ENCODE measurements at places on chromosomes 2 and 18. TPM values are rescaled to one million over a fixed set of nuclear protein-coding genes. Genes with fewer than 3 reads are reported as not detected.

MALL gene
- 0.35 TPM for total RNA-seq

ST6GAL2 gene
- not detected for total RNA-seq

OTX1 gene
- total RNA-seq, result not detected

YPEL5 gene
- 27.6 TPM for total RNA-seq

IGFBP2 gene
- 38.2 TPM for total RNA-seq

- DNase-seq, result no peak
These were observed 219.8 kb downstream of the KLHL29 start for GRCh38 chr2:23604731-23605130.

DNA sequence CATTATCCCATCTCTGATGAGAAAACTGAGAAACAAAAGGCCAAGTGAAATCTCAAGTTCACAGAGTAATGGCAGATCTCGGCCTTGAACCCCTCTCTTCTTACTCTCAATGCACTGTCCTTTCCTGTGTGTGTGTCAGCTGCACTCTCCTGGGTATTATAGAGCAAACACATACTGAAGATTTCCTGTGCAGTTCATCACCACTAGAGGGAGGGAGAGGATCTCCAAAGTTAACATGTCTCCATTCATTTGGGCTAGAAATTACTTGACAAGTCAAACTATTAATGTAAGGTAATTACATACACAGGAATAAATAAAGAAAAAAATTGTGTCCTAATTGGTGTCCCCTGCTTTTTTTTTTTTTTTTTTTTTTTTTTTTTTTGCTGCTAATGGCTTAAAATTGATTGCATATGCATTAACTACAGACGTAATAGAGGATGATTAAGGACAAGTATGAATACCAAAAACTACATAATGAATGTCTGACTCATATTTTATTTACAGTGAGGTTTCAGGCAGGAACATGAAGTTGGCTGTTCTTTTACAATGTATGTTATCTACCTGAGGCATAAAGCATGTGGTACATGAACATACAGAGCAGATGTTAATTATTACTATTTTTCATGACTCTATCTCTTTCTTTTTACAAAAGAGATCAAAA, 269.2 kb downstream of the NYAP2 start:
- DNase-seq, result no peak

DNA sequence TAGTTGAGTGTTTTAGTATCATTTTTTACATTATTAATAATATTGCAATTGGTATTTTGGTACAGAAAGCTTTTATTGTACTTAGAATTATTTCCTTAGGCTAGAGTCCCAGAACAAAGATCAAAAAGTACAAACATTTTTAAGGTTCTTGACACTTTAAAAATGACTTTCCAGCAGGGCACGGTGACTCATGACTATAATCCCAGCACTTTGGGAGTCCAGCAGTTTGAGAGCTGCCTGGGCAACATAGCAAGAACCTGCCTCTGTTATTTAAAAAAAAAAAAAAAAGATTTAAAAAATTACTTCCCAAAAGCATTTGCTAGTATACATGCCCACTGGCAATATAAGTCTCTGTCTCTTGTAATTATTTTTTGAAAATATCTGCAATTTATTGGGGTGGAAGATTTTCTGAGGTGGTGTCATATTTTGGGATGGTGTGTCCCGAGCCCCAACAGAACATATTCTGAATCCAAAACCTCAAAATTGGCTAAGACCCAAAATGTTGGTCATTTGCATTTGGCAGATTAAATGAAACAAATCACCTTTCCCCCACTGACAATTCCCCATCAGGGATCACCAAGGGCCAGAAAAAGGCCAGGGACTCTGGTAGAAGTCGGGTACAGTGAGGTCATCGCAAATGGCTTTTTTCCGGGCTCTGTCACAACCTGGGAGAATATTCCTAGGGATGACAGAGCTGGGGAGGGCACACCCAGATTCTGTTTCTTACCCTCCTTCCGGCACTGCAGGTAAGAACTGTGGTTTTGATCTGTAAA, 42.1 kb downstream of the NIFK start:
- no peak for DNase-seq

DNA sequence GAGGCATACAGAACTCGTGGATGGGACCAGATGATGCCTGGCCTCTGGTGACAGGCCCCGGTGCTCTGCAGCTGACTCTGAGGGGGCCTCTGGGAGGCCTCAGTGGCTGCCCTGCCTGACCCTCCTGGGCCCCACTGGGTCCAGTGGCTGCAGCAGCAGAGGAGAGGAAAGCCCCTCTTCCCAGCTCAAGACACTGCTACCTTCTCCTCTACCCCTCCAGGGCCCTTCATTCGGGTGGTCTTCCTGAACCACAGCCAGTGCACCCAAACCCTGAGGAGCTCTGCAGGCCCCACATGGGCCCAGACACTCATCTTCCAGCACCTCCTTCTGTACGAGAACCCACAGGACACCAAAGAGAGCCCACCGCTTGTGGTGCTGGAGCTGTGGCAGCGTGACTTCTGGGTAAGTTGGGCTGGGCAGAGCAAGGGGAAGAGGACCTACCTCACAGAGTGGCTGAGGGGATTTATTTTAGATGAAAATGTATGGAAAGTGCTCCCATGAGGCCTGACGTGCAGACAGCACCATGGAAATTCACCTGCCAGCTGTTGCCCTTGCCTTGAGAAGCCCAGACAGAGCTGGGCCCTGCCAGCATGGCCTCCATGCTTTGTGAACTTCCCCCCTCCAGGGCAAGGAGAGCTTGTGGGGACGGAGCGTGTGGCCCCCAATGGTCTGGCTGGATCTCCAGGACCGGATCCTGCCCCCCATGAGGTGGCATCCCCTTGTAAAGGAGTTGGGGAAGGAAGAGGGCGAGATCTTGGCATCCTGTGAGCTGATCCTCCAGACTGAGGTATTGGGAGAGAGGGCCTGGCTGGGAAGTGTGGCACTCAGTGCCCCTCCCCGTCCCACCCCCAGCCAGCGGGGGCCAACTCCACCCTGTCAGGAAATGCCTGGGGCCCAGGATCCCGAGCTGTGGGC, 46.3 kb downstream of the LMAN2L start:
- no peak for DNase-seq

- DNase-seq, result no peak
These were observed 231.7 kb downstream of the PARD3B start for GRCh38 chr2:204776781-204777559.

DNA sequence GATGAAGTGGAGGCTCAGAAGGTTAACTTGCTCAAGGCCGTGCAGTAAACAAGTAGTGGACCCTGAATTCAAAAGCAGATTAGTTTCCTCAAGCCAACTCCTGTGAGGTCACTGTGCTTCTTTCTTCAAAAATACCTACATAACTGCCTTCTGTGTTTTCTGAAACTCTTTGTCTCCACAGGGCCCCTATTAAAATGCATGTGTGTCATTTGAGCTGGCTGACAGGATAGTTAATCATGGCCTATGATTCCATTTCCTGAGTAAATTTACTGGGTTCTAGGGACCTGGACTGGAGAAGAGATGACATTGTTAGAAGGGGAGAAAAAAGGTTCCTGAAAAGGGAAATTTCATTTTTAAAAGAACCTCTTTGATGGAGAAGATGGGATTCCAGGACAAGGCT, 12.9 kb upstream of the DTNA start:
- no peak for DNase-seq

GRCh38 chr2:216424274-216424673, 12.0 kb downstream of the SMARCAL1 start:
- DNase-seq, result no peak

DNA sequence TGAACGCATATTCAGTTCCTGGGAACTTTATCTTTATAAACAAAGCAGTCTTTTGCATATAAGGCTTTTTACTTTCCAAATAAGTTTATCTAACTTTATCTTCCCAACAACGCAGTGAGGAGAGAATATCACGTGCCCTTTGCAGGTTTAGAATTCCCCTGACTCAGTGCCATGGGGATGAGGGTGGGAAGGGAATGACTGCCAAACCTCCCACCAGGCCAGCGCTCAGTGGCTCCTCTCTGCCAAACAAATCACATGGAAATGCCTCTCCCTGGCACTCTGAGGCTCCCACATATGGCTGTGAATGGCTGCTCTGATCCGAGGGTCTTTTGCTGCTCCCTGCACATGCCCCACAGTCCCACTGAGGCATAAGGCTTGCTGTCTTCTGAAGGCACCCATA, 158.3 kb downstream of the DNAH6 start:
- no peak for DNase-seq

DNA sequence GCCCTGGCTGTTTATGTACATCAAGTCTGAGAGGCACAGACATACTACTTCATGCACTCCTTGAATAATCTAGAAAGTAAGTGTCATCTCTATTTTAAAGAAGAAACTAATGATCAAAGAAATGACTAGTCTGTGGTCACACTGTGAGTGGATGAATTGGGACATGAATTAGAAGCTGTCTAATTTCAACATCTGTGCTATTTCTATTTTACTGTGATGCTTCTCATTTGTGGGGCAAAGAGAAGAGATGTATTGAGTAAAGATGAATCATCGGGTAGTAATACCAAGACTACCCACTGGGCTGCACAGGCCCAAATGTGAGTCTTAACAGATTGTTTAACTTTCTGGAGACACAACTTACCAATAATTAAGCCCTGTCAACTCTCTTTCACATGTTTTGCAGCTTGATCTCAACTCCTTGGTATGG, 42.4 kb upstream of the MTIF2 start:
- peak; percentile 28 for DNase-seq

DNA sequence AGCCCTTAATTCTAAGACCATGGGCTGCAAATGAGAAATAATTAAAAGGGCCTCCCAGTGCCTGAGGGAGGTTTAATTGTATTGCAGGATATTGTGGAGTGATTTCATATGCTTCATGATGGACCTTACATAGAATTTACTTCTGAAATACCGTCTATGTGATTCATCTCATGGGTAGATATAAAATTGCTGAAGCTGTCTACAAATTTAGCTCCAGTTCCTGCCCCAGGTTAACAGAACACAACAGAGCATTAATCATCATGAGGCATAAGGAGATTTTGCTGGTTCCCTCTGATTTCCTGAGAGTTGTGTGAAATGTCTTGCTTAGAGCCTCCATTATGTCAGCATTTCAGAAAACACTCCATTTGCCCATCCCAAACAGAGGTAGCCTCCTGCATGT, 770 bp downstream of the UPP2 start:
- no peak for DNase-seq

DNA sequence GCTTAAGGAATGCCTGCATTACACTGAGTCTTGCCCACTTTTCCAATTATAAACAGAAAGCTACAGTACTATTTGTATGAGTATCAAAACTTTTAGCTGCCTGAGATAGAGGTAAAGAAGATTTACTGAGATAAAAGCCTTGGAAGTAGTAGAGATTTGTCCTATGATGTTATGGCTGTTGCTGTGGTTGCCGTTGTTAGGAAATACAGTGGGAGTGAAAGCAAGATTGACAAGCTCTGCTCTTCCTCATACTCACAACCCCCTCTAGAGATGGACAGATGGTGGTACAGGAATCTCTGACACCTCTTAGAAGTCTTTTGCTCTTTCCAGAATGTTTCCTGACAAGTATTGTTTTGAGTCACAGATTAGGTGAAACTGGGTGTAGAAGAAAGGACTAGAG, 242.5 kb downstream of the RPIA start:
- DNase-seq, result no peak
